ENCODE measurements at places on chromosomes 6 and 20. TPM values are rescaled to one million over a fixed set of nuclear protein-coding genes. Genes with fewer than 3 reads are reported as not detected.
A peak's percentile ranks its signal among the peaks of the same experiment; 100 is the strongest.

GRCh38 chr6:34664256-34664971 is 32.2 kb downstream of the ILRUN start:
- no peaks in the 10 kb centered on the region for H3K27me3 ChIP-seq
- peak overlapping the region; percentile 82 for H3K27ac ChIP-seq
- peaks cover 26% of the 10 kb centered on the region for H3K4me1 ChIP-seq
- peaks cover 16% of the 10 kb centered on the region for H3K36me3 ChIP-seq
- peak overlapping the region; percentile 63 for H3K4me3 ChIP-seq
- no peak for DNase-seq

DNA sequence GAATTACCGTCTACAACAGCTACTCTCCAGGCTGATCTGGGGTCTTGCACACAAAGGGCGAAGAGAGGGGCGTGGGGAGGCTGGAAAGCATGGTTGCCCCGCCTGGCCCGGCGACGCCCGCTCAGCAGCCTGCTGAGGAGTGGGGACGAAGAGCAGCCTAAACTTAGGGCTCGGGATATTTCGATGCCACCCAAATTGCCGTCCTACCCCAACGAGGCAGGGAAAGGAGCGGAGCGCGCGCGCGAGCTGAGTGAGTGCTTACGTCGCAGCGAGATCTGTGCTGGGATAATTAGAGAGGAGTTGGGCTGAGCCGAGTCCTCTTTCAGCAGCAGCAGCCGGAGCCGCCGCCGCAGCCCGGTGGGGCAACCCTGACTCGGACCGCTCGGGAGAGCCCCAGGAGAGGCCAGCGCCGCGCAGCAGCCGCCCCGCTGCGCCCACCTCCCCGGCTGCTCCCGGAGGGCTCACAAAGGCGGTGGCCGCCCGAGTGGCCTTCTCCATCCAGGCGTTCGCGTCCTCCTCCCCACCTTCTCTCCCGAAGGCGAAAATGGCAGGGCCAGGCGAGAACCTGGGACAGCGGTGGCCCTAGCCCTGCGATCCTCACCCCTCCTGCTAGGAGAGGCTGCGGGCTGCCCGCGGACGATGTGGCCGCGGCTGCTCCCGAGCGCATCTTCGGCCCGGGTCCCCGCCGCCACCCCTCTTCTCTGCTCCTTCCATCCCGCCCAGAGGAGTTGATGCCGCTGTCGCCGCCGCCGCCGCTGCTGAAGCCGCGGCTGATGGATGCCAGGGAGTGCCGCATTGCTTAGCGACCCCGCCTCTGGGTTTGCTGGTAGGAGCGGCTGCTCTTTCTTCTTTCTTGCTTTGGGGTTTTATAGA is at the start of gene CLVS2:
Gene CLVS2 (plus strand): TSS at position 315 of the 873 bp plus-strand sequence. CDS start 1,543 bp downstream, outside the sequence.
- DNase-seq, result no peak
- H3K4me1 ChIP-seq, result no peaks in the 10 kb centered on the region
- no peaks in the 10 kb centered on the region for H3K36me3 ChIP-seq
- H3K4me3 ChIP-seq, result no peak within 1 kb of the TSS

DNA sequence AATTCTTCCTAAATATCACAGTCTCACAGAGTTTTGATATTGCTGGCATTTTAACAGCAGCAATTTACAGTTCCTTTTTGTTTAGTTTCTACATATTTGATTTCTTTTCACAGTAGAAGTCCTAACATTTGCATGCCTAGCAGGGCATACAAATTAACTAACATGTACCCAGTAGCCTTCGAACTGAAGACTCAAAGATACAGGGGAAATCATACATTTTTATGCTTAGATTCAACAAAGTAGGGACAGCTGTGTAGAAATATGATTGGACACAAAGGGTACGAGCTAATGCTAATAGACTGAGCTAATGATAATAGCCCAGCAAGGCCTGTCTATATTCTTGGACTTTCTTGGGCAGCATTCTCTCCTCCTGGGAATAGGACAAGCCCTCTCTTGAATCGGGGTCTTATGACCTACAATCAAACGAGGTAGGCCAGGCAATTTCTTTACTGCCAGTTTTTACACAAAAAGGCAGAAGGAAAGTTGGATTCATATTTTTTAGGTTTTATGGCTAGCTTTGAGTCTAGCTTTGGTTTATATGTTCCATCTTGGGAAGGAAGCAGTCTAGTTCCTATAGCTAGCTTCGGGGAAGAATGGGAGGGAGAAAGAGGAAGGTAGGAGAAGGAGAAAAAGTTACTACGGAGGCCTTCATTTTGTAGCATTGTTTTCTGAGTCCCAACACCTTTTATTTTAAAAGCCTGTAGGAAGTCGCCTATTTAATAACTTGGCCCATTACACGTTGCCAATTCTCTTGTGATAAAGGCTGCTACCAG is 115.8 kb downstream of the HFE start:
- H3K36me3 ChIP-seq, result peaks cover 5% of the 10 kb centered on the region
- no peak for DNase-seq
- H3K4me3 ChIP-seq, result peak overlapping the region; percentile 64
- H3K4me1 ChIP-seq, result peaks cover 39% of the 10 kb centered on the region
- H3K27me3 ChIP-seq, result peaks cover 4% of the 10 kb centered on the region
- peak overlapping the region; percentile 82 for H3K27ac ChIP-seq

Gene SMOC2
- total RNA-seq, result not detected

- DNase-seq, result no peak
- peak overlapping the region; percentile 68 for H3K27ac ChIP-seq
- no peaks in the 10 kb centered on the region for H3K27me3 ChIP-seq
Observed at GRCh38 chr20:58906894-58907293, 54.4 kb downstream of the GNAS start.

DNA sequence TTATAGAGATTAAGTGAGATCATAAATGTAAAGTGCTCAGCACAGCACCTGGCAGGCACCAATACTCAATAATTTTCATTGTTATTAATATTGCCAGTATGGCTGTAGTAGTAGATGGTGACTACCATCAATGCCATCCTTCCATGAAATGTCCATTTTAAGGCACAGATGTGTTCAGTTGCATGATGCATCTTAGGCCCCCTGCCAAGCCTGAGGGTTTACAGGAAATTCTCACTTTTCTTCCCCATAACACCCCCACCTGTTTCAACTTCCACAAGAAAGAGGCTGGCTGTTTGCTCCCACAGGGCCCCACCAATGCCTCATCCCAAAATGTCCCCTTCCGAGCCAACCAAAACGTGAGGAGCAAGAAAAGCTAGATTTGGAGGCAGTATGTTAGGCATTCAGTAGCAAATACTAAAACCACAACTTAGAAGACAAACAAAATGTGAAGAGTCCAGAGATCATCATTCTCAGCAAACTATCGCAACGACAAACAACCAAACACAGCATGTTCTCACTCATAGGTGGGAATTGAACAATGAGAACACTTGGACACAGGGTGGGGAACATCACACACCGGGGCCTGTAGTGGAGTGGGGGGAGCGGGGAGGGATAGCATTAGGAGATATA is 110.6 kb upstream of the NHSL1 start:
- no peak overlapping the region for H3K4me3 ChIP-seq
- no peak overlapping the region for H3K27ac ChIP-seq
- no peaks in the 10 kb centered on the region for H3K36me3 ChIP-seq
- H3K27me3 ChIP-seq, result peaks cover 14% of the 10 kb centered on the region
- no peak for DNase-seq

Gene TUBB2B
- total RNA-seq, result 0.12 TPM

Gene OR2H2
- total RNA-seq, result not detected

DNA sequence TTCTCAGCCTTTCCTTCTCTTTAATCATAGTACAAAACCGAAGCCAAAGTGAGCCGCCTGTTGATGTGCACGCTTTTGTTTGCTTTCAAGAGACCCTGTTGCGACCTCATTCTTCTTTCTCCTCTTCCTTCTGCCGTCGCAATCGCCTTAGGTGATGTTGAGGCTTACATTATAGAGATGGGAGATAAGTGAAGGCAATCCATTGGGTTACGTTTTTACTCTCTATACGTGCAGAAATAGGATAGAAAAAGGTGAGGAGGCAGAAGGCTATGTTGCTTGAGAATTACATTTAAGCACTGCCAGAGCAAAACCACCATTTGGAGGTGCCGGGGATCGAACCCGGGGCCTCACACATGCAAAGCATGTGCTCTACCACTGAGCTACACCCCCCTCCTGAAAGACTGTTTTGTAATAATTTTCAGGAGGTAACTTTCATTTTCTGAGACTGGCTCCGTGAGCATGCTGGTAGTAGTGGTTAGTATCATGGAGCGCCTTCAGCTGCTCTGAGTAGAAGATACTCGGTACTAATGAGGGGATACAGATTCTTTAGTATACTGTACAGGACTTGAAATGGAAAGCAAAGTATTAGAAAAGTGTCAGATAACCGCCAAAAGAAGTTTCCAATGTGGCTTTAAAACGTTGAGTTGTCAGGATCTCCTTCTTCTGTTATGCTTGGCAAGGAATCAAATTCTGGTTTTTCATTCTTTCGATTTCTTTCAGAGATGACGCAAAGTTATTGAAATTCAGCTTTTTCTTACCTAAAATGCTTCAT is 165.6 kb downstream of the TRIM27 start:
- DNase-seq, result no peak
- no peaks in the 10 kb centered on the region for H3K36me3 ChIP-seq
- no peaks in the 10 kb centered on the region for H3K4me1 ChIP-seq
- H3K27ac ChIP-seq, result no peak overlapping the region
- H3K4me3 ChIP-seq, result no peak overlapping the region
- peaks cover 2% of the 10 kb centered on the region for H3K27me3 ChIP-seq

GRCh38 chr6:20791944-20792343 is 257.7 kb downstream of the CDKAL1 start:
- peaks cover 3% of the 10 kb centered on the region for H3K36me3 ChIP-seq
- no peak for DNase-seq
- no peak overlapping the region for H3K27ac ChIP-seq
- H3K4me3 ChIP-seq, result no peak overlapping the region

- peak overlapping the region; percentile 71 for H3K4me3 ChIP-seq
- H3K4me1 ChIP-seq, result peaks cover 13% of the 10 kb centered on the region
- H3K27me3 ChIP-seq, result no peaks in the 10 kb centered on the region
- peak; percentile 90 for DNase-seq
- peak overlapping the region; percentile 95 for H3K27ac ChIP-seq
Observed at GRCh38 chr6:166488076-166488685, 98.3 kb downstream of the RAMACL start.

Gene PRRT1
- total RNA-seq, result 0.35 TPM

DNA sequence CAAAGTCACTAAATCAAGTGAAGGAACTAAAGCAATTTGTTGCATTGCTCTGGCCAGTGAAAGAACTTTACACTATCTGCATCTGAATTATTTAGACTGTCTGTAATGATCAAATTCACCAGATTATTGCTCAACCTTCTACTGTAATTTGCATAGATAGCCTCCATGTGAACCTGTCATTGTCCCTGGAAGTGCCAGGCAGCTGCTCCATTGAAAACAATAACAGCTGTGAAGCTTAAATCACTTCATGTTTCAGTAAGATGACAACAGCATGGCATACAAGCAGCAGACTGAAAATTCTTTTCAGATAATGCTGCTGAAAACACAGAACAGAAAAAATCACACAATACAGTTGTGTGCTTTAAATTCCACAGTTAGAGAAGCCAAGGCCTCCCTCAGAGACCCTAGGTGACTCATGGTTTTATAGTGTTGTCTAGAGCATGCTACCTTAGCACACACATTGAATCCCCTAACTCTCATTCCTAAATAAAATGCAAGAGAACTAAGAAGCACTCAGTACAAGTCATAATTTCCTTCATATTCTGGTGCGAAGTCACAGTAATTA is 248.9 kb downstream of the TPBG start:
- no peaks in the 10 kb centered on the region for H3K27me3 ChIP-seq
- no peaks in the 10 kb centered on the region for H3K36me3 ChIP-seq
- no peaks in the 10 kb centered on the region for H3K4me1 ChIP-seq
- no peak for DNase-seq
- H3K27ac ChIP-seq, result no peak overlapping the region

Measured in activated CD4-positive, alpha-beta T cell treated with anti-CD3 and anti-CD28 coated beads, Interleukin-2, amount 10 ng/mL, durations not matched to agents 24 days and 14 days (primary cell).